ENCODE measurements at places on chromosomes 3 and 15. TPM values are rescaled to one million over a fixed set of nuclear protein-coding genes. Genes with fewer than 3 reads are reported as not detected.

DNA sequence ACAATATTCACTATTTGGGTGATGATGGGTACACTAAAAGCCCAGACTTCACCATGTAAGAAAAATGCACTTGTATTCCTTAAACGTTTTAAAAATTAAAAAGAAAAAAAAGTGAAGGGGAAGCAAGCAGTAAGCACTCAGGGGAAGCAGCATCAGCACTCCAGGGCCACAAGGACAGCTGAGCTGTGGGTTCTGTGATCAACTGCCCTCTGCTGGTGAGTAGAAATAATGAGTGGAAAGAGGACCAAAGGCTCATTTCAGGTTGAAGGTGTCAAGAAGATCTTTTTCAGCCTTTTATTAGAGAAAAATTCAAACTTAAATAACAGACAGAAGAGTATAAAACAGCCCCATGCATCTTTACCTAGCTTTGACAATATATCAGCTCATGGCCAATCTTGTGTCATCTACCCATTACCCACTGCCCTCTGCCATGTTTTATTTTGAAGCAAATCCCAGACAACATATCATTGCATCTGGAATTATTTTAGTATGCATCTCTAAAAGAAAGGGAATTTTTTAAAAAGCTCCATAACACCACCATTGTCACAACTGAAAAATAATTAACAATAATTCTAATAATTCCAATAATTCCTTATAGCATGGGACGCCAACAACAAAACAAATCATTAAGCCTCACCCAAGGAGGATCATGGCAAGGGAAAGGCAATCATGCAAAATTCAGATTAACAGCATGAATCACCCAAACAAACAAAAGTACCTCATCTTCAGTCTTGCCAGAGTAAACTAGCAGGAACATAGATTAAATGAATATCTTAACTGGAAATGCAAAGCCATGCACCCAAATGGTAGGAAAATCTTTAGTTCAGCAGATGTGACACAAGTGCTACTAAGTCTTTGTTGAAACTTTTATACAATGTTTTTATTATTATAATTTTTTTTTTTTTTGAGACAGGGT lies 42.5 kb downstream of the TAMM41 start:
- H3K36me3 ChIP-seq, result no peaks in the 10 kb centered on the region
- no peaks in the 10 kb centered on the region for H3K4me1 ChIP-seq
- no peak overlapping the region for H3K27ac ChIP-seq
- H3K27me3 ChIP-seq, result no peaks in the 10 kb centered on the region
- no peak overlapping the region for H3K4me3 ChIP-seq

GRCh38 chr3:128145279-128145678 lies 8.0 kb upstream of the EEFSEC start:
- no peak for DNase-seq
- H3K27ac ChIP-seq, result no peak overlapping the region
- no peaks in the 10 kb centered on the region for H3K4me1 ChIP-seq
- H3K4me3 ChIP-seq, result no peak overlapping the region
- H3K27me3 ChIP-seq, result peaks cover 2% of the 10 kb centered on the region

GRCh38 chr15:95868970-95869369 lies 461.5 kb upstream of the NR2F2 start:
- H3K4me3 ChIP-seq, result no peak overlapping the region
- H3K4me1 ChIP-seq, result no peaks in the 10 kb centered on the region
- DNase-seq, result no peak
- no peaks in the 10 kb centered on the region for H3K27me3 ChIP-seq
- H3K27ac ChIP-seq, result no peak overlapping the region
- no peaks in the 10 kb centered on the region for H3K36me3 ChIP-seq

GRCh38 chr3:185976977-185977678 lies 39.3 kb upstream of the TRA2B start:
- peaks cover 6% of the 10 kb centered on the region for H3K4me1 ChIP-seq
- H3K27me3 ChIP-seq, result no peaks in the 10 kb centered on the region
- peak; percentile 75 for DNase-seq
- no peak overlapping the region for H3K27ac ChIP-seq
- no peak overlapping the region for H3K4me3 ChIP-seq
- H3K36me3 ChIP-seq, result no peaks in the 10 kb centered on the region

DNA sequence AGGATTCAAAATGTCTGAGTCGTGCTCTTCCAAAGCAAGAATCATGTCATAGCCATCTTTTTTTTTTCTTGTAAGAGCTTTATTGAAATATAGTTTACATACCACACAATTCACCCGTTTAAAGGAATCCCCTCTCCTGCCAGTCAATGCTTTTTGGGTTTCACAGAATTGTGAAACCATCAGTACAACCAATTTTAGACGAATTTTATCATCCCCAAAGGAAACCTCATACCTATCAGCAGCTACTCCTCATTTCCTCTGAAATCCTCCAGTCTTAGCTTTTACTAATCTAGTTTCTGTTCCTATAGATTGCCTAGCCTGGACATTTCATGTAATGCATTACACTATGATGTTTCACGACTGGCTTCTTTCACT lies 39.6 kb downstream of the ADIPOQ start:
- peaks cover 16% of the 10 kb centered on the region for H3K4me1 ChIP-seq
- H3K4me3 ChIP-seq, result no peak overlapping the region
- H3K27me3 ChIP-seq, result no peaks in the 10 kb centered on the region

DNA sequence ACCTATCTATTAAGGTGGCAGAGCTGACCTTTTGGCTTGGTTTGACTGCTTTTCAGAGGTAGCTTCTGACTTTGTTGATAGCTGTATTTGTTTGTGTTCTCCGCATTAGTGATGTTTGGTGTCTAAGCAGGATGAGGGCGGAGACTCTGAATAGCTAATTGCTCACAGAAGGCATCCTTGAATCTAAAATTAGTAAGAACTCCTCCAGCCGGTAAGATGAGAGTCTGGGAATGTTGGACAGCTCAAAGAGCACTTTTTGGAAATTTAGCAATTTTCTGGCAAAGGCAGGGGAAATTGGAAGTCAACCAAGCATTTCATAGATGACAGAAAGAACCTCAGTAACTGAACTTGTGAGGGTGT lies 174.1 kb downstream of the KLHL25 start:
- no peaks in the 10 kb centered on the region for H3K27me3 ChIP-seq
- no peak overlapping the region for H3K27ac ChIP-seq
- H3K36me3 ChIP-seq, result no peaks in the 10 kb centered on the region
- DNase-seq, result peak; percentile 54
- no peak overlapping the region for H3K4me3 ChIP-seq

DNA sequence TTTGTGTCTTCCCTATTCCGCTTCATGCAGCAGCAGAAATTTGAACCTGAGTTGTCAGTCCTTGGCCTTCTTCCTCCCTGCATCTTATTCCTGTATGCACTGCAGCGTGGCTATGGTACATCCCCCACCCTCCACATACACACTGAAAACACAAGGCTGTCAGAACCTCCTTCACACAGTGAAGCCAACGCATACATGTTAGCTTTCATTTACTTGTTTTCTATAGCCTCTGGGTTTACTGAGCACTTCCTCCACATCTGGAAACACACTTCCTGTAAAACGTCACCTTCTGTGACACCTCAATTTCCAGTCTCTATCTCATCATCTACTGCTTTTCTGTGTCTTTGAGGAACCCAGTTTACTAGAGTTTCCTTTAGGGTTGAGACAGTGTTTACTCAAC lies 47.0 kb downstream of the SUSD5 start:
- H3K27me3 ChIP-seq, result no peaks in the 10 kb centered on the region
- H3K4me1 ChIP-seq, result no peaks in the 10 kb centered on the region
- H3K27ac ChIP-seq, result no peak overlapping the region
- no peaks in the 10 kb centered on the region for H3K36me3 ChIP-seq
- H3K4me3 ChIP-seq, result no peak overlapping the region

- H3K27ac ChIP-seq, result no peak overlapping the region
- H3K27me3 ChIP-seq, result peaks cover 19% of the 10 kb centered on the region
- no peaks in the 10 kb centered on the region for H3K4me1 ChIP-seq
Measured at GRCh38 chr15:66912001-66912400, 153.4 kb upstream of the SMAD3 start.

DNA sequence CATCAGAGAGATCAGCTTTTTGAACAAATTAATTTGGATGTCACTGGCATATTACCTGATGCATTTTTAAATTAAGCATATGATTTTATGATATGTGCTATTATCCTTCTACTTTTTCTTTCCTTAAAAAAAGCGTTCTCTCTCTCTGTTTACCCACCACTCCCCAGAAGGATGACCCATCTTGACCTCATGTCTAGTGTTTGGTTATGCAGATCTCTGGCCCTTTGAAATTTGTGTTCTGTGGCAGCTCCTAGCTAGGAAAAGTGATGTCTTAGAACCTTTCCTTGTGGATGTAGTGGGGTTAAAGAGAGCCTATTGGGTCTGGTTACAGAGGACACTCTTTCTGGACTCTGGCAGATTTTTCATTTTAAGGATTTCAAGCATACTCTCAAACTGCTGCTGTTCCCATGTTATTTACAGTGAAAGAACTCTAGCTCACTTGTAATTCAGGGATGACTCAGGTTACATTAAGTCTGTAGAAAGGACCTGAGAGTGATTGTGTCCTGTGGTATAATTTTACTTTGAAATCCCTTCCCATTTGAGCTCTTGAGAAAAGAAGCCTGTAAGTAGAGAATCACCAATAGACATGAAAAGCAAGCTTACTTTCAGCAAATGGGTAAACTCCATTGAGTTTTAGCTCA lies 23.8 kb downstream of the ARHGEF26 start:
- H3K4me3 ChIP-seq, result no peak overlapping the region
- no peak for DNase-seq
- no peak overlapping the region for H3K27ac ChIP-seq
- no peaks in the 10 kb centered on the region for H3K4me1 ChIP-seq
- H3K36me3 ChIP-seq, result no peaks in the 10 kb centered on the region
- no peaks in the 10 kb centered on the region for H3K27me3 ChIP-seq

DNA sequence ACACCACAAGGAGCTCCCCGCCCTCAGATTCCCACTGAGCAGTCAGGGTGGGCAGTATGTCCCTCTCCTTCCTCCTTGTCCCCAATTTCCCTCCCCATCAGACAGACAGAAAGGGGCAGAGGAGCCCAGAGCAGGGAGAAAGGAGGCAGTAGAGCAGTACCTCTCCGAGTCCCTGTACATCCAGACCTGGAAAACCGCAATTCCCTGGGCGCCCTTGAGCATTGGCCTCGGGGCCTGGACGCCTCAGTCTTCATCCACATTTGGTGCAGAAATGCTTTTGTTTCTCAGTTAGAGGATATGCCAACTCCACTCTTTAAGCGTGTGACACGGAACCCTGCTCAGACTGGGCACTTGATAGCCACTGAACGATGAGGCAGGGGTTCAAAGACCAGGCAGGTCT lies 5.9 kb downstream of the ISG20 start:
- no peak for DNase-seq
- no peaks in the 10 kb centered on the region for H3K36me3 ChIP-seq
- H3K27me3 ChIP-seq, result no peaks in the 10 kb centered on the region
- H3K4me1 ChIP-seq, result peaks cover 26% of the 10 kb centered on the region

ZKSCAN7 gene
- total RNA-seq, result 1.9 TPM

EEF1AKMT4 gene
- 3.4 TPM for total RNA-seq

Measured in endothelial cell of umbilical vein (primary cell).